ENCODE measurements at places on chromosomes 7 and 10.

DNA sequence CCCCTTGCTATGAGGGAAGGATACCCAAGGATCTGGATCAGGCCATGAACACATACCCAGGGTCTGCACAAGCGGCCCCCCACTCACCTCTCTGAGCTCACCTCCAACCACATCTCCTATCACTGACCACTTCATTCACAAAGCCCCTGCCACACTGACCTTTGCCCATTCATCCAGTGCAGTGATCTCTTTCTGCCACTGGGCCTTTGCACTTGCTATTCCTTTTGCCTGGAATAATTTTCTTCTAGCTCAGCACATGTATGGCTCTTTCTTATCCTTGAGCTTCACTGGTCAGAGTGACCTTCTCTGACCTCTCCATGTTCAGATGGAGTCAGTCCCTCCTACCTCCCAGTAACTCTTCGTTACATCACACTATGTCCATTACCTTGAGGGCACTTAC, 48.3 kb downstream of the ADRA2A start:
- no peak for DNase-seq

- DNase-seq, result no peak
These were observed at the start of gene CPA2 for GRCh38 chr7:130266258-130266960. Gene CPA2 (plus strand): TSS chr7:130266863. CDS start chr7:130266882, 19 bp downstream.

GRCh38 chr7:141335164-141335563, 216.0 kb upstream of the AGK start:
- no peak for DNase-seq

DNA sequence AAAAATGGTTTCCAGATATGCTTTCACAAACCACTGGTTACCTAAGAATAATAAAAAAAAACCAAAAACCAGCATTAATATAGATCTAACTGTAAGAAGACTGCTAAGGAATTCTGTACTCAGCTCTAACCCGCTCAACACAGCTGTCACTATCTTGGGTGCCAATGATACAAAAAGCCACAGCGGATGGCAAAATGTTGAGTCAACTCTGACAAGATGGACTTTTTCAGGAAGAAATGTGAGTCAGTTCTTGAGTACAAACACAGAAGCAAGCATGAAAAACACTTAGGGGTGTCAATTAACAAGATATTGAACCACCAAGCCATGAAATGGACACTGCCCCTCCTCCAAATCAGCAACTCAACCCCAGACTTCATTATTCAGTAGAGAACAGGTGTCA, 55.0 kb downstream of the CTTNBP2 start:
- DNase-seq, result no peak

DNA sequence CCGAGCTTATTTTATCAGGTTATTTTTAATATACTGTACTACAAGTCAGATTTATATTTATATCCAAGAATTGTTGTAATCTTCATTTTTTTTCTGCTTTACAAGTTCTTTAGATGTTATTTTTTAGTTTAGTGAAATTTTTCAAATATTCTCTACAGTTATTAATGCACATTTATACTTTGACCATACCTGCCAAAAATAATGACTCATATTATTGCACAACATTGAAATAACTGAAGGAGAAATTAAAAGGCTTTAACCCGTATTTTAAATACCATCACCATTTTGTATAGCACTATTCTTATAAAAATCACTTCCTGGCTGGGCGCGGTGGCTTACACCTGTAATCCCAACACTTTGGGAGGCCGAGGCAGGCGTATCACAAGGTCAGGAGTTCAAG, 278.5 kb downstream of the BICC1 start:
- DNase-seq, result no peak

DNA sequence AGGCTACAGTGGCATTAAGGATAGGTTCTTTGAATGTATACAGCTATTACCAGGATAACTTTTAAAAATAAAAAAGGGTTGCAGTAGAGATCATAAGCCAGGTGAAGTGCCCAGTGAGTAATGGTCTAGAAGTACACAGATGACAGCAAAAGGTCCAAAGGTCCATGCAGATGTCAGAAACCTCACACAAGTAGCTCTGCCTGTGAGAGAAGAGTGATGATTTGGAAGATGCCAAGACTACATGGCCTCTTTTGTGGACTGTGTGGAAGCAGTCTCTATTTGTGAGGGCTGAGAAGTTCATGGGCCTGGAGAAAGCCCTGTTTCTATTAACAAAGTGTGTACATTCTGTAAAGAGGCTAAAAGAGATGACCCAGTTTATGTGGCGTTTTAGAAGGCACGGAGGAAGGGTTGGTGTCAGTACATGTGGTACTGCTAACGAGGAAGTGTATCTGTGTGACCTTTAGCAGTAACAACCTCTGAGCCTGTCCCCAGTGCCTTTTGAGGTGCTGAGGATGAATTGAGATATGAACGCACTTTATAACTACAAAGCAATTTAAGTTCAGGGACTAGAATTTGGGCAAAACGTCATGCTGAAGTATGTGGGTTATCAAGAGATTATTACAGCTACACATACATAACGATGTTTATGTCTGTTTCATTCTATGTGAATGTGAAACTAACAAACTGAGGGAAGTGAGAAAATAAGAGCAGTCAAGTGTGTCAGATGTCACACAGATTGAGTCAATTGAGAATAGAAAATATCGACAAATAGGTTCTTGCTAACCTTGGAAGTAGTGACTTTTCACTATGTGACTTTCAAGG, 7.6 kb downstream of the CYCS start:
- no peak for DNase-seq

- no peak for DNase-seq
These were observed 3.2 kb downstream of the PYROXD2 start for GRCh38 chr10:98411768-98412167.

- DNase-seq, result no peak
These were observed 23.0 kb downstream of the AMZ1 start for GRCh38 chr7:2710901-2711551.

DNA sequence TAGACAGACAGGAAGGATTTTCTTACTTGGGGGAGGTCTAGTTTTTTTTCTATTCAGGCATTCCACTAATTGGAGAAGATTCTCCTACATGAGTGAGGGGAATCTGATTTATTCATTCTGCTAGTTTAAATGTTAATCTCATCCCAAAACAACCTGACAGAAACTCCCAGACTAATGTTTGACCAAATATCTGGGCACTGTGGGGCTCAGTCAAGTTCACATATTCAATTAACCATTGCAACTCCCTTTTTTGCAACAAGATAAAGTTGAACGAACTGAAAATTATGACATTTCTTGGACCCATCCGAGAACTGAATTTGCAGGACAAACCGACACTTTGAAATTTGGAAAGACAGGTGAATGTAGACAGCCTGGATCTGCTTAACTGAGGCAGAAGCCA, 194.4 kb upstream of the PTER start:
- DNase-seq, result no peak

GRCh38 chr10:112203328-112204076, 19.9 kb upstream of the GPAM start:
- no peak for DNase-seq

DNA sequence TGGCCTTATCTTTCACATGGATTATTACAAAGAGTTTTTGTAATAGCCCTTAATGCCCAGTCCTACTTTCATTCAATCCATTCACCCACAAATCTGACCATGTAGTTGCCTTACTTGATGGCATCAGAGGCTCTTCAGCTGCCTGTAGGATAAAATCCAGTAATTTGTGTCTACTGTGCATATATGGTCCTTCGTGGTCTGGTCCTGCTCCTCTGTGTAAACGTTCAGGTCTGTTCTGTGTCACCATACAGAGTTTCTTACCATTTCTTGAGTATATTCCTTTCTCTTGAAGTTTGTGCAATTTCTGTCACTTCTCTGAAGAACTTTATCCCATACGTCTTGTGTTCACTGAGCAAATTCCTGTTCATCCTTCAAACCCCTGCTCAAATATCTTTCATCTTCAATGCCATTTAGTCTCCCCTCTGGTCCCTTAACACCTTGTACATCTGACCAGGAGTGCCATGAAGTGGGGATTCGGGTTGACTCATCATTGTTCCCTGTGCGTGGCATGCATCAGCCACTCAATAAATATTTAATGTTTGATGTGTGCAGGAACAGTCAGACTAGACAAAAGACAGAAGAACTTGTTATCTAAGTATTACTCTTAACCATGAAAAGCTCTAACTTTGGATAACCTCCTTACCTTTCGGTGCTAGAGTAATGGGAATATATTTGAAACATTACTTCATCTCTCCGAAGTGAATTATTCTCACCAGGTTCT, 98.6 kb upstream of the RPA3 start:
- DNase-seq, result no peak

- no peak for DNase-seq
These were observed 112.5 kb upstream of the WDR11 start for GRCh38 chr10:120738658-120739057.

DNA sequence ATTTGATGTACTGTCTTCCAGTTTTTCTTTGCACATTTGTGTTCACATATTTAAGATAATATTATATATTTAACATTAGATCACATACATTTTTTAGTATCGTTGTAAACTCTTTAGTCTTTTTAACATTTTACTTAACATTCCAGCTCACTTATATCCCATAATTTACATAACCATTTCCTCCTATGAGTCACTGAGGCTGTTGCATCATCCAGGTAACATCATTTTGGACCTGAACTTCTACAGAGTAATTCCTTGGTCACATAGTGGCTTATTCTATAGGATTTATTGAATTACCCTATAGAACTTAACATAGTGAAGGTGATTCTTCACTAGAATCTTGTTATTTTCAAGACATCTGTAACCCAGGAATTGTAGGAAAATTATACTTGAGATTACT, 194.4 kb downstream of the POU6F2 start:
- no peak for DNase-seq

DNA sequence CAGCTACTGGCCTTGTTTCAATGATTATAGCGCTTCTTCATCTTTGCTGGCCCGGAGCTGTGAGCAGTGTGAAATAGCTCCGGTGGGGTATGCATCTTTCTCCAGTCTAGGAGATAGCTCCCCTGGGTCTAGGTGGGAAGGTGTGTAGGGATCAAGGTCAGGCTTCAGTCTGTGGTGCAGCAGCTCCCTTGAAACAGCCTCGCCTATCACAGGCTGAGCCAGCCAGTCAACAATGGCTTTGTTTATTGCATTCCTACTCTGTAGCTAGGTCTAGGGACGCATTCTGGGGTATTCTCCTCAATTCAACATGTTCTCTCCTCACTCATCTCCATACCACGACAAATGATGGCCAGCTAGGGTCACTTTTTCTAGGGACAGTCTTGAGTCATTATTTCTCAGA, 646.8 kb upstream of the IGFBP3 start:
- no peak for DNase-seq

- DNase-seq, result no peak
These were observed 17.6 kb downstream of the C10orf62 start for GRCh38 chr10:97607095-97607636.

DNA sequence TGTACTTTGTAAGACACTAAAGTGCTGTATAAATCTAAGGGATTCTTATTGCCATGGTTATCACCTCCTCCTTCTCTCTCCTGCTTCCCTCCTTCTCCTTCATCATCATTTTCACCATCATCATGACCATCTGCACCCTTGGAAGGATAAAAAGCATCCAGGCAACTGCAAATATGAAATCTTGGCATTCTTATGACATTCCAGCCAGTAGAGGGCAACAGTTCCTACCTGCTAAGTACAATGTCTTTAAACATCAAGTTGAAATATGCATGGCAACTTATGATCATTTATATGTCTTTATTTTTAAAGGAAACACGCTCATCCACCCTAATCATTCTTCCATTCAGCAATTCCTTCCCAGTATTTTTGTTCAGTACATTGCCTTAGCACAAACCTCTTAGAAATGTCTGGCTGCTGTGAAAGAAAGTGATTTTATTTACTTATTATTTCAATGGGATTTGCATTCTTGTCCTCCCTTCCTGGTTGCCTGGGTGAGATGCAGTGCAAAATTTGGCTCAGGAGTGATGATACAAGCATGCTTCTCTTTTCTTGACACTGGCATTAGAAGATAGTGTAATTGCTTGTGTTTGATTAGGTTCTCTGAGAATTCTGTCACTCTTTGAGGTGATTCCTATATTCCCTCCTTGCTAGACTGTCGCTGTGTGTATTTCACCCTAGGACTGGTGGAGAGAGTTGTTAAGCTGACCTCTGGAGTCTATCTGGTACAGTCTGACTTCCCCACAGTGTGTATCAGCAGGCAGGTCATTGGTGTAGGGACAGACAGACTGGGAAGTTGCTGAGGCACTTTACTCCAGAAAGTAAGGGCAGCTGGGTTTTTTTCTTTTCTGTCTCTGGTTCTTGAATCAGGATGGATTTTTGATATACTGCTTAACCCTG, 188.5 kb upstream of the BMPER start:
- no peak for DNase-seq

GRCh38 chr7:142918901-142919300, 14.6 kb downstream of the TRPV5 start:
- no peak for DNase-seq

GRCh38 chr10:69353977-69354635, 62.6 kb downstream of the TACR2 start:
- DNase-seq, result no peak

Measured in hindlimb muscle (tissue), 1 donor.